ENCODE measurements at places on chromosomes 11 and 22.
A peak's percentile ranks its signal among the peaks of the same experiment; 100 is the strongest.

DNA sequence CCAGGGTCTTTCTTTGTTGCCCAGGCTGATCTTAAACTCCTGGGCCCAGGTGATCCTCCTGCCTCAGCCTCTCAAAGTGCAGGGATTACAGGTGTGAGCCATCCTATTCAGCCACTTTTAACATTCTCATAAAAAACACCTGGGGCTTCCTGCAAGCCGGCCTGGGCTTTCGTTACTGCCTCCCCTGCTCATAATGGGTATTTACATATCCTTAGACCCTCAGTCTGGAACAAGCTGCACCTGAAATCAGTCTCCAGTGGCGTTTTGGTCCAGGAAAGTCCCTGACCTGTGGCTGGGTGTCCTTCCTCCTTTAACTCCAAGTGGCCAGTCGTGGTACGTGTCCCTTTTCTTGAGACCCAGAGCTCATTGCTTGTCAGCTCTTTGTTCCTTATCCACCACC, 320.7 kb downstream of the TMEM135 start:
- no peak for DNase-seq

DNA sequence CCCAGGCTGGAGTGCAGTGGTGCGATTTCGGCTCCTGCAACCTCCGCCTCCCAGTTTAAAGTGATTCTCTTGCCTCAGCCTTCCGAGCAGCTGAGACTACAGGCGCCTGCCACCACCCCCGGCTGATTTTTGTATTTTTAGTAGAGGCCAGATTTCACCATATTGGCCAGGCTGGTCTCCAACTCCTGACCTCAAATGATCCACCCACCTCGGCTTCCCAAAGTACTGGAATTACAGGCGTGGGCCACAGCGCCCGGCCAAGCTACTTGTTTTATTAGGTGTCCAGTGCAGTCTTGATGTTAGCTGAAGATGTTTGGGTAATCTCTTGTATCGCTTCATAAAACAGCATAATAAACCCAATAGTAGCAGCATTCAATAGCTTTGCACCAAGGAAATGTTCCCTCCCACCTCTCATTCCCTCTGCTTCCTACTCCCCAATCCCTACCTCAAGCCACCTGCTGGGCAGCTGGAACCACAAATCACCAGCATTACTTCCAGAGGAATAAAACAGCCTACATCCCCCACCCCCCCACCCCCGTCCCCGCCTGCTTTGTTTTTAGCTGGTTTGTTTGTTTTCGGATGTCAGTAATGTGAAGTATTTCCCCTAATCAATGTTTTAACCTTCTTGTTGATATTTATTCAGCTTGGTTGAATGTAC, 11.0 kb upstream of the GRIK4 start:
- DNase-seq = no peak

DNA sequence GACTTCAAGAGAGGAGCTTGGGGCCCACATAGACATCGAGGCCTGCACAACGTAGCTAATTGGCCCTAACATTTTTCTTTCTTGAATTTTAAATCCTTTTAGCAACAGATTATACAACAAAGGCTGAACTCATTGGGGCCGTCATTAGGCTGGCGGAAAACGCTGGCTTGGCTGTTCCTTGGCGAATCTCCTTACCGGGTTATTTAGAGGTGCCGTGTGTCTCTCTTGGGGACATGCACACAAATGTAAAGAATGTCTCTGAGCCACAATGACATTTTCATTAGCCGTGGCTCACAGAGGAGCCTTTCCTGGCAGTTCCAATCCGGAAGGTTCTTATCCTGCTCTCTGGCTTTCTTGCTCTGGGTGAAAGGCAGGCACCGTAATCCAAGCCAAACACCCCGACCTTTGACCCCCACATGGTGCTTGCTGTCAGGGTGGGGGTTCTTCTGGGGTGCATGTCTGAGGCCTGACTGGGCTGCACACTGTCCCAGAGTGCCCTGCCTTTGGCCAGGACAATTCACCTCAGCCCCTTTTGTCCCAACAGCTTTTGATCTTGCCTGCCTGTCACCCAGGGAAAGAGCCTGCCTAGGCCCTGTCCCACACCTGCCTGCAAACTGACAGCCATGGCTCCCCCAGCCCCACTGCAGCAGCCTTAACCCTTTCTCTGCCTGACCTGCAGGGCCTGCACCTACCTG, 9.2 kb upstream of the FGF3 start:
- no peak for DNase-seq

DNA sequence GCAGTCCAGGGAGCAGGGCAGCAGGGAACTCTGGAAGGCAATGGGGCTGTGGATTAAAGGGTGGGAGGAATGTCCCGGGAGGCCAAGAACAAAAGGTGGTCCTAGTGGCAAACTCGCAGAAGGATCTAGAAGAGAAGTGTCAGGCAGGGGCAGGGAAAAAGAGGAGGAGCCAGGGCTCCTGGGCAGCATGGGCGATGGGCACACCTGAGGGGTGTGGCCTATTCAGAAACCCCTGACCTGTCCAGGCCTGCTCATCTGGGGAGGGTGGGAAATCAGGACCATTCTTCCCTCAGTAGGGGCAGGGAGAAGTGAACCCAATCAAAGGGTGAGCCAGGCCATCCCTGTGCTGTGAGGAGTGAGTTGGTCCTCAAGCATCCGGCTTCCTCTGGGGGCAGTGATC, 108.6 kb downstream of the TRIM29 start:
- DNase-seq = no peak

GRCh38 chr11:14237444-14237961, 121.5 kb downstream of the RRAS2 start:
- no peak for DNase-seq

- peak; percentile 13 for DNase-seq
Observed at GRCh38 chr11:112255067-112255720, 5.5 kb downstream of the PLET1 start.

DNA sequence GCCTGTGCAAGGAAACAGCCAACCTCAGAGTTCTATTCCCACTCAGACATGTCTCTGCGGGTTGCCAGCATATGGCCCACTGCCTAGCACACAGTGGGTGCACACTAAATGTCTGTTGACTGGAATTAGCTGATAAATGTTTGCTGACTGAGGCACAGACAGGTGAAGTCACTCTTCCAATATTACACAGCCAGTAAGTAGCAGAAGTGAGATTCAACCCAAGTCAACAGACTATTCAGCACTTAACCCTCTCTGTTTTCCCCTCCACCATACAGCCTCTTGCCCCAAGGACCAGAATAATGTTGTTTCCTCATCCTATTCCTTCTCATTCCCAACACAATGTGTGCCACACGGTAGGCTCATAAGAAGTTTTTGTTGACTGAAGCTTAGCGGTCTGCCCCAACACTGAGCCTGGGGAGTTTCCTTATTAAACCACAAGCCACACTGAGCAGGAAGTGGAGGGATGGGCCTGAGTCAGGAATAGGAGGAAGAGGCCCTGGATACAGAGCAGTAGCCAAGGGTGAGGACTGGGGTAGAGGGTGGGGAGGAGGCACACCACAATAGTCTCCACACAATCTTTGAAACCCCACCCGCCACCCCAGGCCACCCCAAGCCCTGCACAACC, 15.7 kb upstream of the IL10RA start:
- no peak for DNase-seq

DNA sequence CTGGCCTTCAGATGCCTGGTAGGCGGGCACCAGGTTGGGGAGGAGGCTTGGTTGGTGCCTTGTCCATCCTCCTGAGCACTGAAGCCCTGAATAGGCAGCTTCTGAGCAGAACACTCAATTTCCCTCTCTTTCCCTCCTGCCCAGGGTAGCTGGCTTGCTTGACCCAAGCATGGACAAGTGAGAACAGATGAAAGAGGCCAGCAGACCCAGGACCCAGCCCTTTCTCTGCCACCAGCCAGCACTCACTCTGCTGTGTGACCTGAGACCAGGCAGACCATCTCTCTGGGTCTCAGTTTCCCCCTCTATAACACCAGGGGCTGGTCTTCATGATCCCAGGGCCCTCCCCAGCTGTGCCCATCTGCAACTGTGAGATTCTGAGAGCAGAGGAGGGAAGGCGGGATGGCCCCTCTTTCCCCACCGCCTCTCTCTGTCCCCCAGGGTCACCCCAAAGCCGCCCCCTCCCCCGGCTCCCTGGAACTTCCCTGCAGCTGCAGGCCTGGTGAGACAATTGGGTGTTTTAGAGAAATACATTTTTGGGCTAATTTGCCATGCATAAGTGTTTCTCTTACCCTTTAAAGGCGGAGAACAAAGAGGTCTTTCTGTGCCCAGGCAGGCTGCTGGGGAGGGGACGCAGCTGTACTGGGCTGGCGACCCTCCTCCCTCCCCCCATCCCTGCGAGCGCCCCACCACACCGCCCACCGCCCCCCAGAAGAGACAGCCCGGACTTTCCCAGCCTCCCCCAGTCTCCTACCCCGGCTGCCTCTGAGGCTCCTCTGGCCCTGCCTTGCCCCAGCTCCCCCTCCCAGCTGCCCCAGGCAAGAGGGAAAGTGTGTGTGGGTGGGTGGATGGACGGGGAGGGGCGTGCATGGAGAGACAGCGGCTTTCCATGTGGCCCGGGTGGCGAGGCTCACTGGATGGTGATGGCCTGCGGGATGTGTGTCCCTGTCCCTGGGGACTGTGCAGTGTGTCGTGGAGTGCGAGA, 30.8 kb upstream of the PICK1 start:
- no peak for DNase-seq

GRCh38 chr22:49993649-49994360, 18.8 kb downstream of the IL17REL start:
- DNase-seq = no peak

GRCh38 chr11:73149105-73149504, 7.0 kb upstream of the FCHSD2 start:
- DNase-seq = no peak

DNA sequence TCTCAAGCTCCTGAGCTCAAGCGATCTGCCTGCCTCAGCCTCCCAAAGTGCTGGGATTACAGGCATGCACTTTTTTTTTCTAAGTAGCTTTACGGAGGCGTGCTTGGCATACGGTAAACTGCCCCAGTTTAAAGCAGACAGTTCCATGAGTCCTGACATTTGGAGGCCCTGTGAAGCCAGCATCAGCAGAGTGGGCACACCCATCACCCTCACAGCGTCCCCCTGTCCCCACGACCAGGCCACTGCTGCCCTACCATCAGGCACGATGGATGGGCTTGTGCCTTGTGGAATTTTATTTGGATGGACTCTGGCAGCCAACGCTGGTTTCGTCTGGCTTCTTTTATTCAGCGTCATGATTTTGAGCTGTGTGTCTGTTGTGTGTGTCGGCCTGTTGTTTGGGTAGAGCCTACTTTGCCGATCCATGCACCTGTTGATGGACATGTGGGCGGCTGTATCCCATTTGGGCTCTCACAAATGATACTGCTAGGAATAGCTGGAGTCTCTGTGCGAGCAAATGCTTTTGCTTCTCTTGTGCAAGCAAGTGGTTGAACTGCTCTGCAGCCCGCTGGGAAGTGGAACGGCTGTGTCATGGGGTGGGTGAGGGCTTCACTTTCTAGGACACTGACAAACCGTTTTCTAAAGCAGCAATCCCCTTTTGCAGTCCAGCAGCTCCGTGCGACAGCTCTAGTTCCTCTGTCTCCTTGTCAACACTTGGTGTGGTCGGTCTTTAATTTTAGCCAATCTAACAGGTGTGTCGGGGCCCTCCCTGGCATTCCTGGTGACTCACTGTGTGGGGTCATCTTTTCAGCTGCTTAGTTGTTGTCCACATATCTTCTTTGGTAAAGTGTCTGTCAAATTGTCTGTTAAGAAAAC, 23.8 kb downstream of the KCNQ1 start:
- no peak for DNase-seq

DNA sequence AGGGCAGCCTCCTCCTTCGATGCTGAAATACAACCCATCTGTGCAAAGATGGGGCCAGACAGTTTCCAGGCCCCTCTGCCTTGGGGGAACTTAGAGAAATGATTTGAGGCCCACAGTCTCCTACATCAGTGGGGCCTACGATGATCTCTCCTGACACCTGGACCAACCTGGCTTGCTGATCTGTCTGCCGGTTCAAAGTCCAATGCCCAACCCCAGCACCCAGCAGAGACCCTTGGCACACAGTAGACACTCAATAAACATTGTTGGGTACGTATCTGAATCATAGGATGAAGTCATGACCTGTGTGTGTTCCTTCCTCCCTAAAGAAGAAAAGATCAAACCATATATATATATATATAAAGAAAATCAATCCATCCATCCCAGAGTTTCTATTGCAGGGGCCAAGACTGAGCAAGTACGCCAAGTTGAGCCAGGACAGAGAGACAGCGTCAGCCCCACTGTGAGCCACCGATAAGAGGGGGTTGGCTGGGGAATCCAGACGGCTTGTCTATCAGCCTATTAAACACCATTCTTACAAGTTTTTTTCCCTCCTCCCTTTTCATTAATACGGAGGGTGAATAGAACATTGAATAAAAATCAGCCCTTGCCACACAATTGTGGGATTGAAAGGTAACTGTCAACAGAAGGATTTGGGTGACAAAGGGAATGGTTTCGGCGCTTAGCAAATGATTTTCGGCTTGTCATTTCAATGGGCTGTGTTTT, 244.1 kb downstream of the MN1 start:
- DNase-seq = no peak

- no peak for DNase-seq
Observed at GRCh38 chr11:68498321-68498720, 37.8 kb downstream of the PPP6R3 start.

- peak; percentile 23 for DNase-seq
Observed at GRCh38 chr11:121067453-121067852, 33.6 kb upstream of the TECTA start.

GRCh38 chr11:62544581-62545436, 1.8 kb downstream of the AHNAK start:
- no peak for DNase-seq

DNA sequence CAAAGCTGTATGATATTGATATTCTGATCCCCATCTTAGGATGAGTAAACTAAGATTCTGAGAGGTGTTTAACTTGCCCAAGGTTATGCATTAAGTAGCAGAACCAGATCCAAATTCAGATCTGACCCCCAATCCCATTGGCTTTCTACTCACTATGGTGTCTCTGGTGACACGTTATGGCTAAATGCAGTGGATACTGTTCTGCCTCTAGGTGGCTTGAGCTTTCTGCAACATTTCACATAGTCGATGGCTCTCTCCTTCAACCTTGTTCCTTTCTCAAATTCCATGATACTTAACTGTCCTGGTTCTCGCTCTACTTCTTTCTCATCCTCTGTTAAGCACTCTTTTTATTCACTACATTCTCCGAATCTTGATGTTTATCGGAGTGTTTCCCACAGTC, 9.4 kb downstream of the C11orf97 start:
- DNase-seq = no peak

GRCh38 chr22:44519886-44520285, 21.9 kb upstream of the RTL6 start:
- DNase-seq = no peak
